ENCODE measurements at places on chromosomes 2 and 18.

GRCh38 chr2:95060446-95061118 is 35.1 kb downstream of the MAL start:
- DNase-seq: no peak

DNA sequence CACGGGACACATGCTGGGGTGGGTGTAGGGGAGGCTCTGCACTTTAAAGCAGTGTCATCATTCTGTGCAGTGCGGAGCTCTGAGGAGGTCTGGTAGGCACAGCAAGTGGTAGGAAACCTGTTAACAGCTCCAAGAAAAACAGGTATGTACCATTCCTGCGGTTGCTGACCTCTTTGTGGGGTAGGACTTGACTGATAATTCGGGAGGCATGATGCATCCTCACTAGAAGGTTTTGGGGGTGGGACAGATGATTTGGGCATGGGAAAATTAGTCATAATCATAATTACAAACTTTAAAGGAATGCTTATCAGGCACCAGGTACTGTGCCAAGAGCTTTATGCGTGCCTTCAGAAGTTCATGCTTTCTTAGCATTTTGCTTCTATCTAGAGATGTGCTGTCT is 9.7 kb downstream of the DOK1 start:
- DNase-seq: peak; percentile 88

- no peak for DNase-seq
These were observed 4.6 kb upstream of the TEX51 start for GRCh38 chr2:126894082-126894481.

DNA sequence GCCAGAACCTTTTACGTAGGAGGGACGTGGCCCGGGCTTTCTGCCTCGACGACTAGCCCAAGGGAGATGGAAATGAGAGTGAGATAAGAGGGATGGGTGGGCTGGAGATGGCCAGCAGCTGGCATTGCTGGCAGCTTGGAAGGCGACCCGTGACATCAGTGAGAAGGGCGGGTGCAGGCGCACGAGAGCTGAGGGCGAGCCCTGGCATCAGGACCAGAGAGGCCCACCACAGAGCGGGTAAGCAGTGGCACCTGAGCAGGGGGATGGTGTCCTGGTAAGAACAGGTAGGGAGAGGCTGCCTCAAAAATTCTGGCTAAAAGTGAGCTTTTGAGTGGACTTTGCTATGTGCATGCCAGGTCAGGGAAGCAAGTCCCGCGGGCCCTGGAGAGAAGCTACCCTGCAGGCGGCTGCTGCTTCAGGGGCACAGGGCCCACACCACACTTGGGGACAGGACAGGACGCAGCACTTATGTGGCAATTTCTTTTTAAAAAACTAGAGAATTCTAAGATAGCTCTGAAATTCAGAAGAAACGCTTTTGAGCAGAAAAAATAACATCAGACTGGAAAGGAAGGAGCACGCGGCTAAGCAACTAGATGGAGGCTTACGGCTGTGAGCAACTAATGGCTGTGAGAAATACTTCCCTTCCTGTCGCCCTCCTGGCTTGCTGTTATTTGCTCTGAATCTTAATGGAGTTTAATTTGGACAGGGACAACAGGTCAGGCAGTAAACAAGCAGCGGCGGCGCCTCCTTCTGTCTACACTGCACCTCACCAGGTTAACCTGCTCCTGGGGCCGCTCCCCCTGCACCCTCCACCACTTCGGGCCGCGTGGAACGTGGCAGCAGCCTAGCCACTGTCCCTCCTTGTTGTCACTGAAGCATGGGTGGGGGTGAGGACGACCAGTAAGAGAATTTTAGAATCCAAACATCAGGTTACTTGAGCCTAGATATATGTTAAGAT is 20.5 kb downstream of the THAP4 start:
- DNase-seq: no peak

- DNase-seq: no peak
These were observed 138.0 kb downstream of the AKAIN1 start for GRCh38 chr18:5058768-5059695.

DNA sequence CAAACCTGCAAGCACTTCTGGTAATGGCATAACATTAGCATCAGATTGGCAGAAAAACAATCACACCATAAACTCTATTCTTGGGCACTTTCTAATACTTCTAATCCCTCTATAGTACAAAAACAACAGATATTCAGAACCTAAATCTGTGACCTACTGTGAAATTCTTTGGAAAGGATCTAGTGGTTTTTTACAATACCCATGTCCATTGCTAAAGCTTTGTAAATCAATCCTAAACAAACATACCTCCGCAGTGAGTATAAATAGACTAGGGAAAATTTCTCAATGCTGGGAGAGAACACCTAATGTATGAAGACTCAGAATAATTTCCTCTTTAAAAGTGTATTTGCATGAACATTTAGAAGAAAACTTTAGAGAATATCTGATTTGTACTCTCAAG is 1098.5 kb upstream of the DDX18 start:
- DNase-seq: no peak

GRCh38 chr2:215486291-215487001 is 50.6 kb upstream of the FN1 start:
- no peak for DNase-seq

DNA sequence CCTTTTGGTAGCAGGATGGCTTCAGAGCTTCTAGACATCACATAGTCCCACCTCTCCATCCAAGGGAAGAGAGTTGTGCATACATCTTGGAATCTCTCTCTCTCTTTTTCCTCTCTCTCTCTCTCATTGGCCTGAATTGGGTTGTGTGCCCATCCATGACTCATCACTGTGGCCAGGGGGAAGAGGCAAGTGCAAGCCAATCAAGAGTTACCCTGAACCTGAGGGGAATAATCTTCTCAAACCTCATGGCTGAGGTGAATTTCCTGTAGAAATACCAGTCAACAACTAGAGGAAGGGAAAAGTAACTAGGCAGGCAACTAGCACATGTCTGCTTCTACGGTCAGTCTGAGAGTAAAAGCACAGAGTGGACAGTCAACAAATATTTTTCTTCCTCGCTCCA is 7.3 kb upstream of the CHN1 start:
- DNase-seq: peak; percentile 32

GRCh38 chr2:104866883-104867812 is 13.2 kb downstream of the POU3F3 start:
- no peak for DNase-seq

DNA sequence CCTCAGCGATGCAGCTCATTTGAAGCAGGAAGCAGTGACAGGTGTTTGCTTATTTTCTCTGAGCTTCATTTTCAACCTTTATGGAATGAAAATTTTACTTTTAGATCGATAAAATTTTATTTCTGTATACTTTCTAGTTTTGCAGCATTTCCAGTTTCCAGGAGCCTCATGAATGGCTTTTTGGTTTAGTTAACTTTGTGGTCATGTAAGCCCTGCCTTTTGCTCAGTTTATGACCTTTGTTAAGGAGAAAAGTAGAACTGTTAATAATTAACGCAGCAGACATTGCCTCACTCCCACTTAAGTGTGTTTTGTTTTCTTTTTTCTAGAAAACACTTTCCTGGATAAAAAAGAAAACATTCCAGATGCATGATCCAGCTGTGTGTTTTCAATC is 4.4 kb upstream of the FARP2 start:
- no peak for DNase-seq

GRCh38 chr2:92073036-92073814 is 2798.0 kb upstream of the TEKT4 start:
- no peak for DNase-seq

DNA sequence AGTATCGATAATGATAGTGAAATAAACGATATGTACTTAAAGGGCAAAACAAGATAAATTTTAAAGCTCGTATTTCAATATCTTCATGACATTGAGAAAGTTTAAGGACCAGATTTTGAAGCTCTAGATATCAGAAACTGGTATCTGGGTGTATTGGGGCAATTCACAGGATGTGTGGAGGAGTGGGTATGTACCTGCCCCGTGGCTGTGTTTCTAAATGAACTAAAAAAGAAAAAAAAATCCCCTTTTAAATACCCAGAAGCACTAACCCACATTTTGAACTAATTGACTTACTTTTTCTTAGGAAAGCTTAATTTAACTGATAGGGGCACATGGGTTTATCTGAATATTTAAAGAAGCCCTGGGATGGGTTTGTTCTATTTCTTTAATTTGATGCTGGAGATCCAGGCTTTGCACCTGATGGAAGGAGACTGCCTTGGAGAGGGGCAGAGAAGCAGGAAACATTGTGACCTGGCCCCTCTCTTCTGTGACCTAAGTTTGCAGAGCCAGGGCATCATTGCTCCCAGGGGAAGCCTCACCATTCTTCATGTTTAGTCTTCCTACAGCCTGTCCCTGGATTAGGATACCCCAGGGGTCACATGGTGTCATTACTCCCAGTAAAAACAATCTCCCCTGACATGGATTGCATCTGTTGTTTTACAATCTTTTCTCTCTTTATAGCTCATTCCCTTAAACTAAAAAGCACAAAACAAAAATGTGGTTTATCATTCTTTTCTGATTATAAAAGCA is 7.6 kb upstream of the KCTD1 start:
- DNase-seq: no peak

DNA sequence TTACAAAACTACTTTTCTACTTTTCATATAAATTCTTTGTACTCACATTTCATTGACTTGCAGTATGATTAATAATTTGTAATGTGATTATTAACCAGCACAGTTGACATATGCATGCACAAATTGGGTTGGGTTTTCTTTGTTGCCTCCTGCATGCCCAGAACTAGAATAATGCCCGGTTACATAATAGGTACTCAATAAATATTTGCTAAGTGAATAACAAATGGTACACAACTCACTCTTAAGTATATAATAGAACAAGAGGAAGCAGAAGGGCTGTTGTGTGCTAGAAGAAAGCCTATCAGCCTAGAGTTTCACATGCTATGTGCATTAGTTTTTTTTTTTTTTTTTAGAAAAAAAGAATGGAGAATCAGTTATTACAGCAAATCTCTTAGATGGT is 9.3 kb downstream of the RDH14 start:
- DNase-seq: no peak

- DNase-seq: no peak
These were observed 292.0 kb upstream of the LRP1B start for GRCh38 chr2:142422769-142423168.

DNA sequence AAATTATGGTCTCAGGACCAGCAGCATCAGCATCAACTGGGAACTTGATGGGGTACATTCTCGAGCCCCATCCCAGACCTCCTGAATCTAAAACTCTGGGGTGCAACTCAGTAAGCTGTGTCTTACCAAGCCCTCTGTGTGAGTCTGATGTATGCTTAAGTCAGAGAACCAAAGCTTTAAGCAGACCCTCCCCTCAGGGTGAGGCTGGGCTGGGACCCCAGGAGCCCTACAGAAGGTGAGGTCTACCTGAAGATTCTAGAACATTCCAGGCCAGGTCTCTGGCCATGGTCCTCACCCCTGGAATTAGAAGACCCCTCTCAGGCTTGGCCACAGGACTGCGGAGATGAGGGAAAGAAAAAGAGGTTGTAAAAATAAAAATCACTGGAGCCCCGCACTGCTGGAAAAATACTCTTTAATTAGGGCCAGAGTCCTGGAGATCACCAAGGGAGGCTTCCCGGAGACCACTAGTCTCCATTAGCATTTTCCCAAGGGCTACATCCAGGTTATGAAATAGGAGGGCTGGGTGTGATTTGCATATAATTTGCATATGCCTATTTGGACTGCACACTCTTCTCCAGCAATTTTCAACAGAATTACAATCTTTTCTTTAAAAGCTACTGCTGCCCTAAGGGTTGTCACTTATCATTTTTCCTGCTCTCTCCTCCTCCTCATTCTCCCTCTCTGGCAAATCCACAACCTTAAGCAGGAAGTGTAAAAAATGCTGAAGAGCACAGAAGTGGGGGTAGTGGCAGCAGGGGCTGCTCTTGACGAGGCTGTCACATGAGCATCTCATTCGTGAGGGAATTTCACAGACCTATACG is 100.2 kb downstream of the ZBTB7C start:
- DNase-seq: no peak

DNA sequence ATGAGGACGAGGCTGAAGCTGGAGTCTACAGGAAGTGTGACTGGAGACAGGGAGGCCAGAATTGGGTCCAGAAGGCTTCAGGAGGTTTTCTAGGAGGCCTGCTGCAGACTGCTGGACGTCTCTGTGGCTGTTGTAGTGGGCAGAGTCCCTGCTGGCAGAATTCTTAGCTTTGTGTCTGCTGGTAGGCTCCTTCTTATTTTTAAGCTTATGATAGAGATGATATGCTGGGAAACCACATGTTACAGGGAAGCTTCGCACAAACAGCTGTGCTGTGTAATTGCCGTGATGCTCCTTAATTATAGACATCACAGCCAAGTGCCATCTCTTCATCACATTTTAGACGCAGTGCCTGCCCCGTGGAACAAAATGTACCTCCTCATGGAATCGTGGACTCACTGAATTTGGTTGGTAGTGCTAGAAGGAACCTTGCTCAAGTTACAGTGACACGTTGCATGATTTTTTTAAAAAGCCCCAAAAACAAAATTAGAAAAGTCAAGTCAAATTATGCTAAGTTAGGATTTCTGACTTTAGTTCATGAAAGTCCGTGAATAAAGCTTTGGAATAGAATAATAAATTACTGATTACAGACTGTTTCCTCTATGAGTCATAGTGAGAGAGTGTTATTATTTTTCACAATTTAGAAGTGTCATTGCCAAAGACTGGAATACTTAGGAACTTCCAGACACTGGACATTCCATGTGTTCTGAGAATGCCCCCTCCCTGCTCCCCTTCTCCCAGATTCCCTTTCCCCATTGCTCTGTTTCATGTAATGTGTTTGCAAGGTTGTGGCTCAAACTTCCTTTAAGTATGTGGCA is 144.1 kb downstream of the FHOD3 start:
- DNase-seq: peak; percentile 93

GRCh38 chr2:172839446-172839845 is 103.8 kb downstream of the RAPGEF4 start:
- DNase-seq: no peak

DNA sequence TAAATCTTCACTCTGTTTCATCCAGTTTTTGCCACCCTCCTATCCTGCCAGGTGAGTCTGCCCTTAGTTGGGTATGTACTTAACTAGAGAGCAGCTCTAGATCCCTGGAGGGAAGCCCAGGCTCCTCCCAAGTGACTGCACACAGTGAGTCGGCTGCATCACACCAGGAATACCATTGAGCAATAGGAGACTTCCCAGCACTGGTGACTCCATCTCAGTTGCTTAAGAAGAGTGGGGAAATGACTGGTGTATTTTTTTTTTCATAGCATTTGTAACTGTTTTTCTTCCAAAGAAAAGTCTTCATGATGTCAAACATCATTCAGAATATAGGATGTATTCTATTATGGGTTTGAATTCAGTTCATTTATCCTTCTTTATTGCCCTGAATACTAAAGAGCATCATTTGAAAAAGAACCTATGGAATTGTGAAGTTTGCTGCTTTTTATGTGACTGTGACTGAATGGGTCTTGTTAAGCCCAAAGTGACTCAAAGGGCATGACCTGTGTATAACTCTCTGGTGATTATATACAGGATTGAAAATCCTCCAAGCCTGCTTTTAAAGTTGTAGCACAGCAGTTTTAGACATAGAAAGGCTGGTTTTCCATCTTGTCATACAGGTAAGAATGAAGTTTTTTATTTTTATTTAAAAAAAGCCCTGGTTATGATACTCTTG is 84.3 kb downstream of the MAP3K20 start:
- peak; percentile 96 for DNase-seq

- no peak for DNase-seq
These were observed 50.4 kb downstream of the LDLRAD4 start for GRCh38 chr18:13269013-13269280.

- no peak for DNase-seq
These were observed 53.0 kb downstream of the BIN1 start for GRCh38 chr2:127053731-127054603.
